ENCODE measurements at places on chromosomes 6 and 20. TPM values are rescaled to one million over a fixed set of nuclear protein-coding genes. Genes with fewer than 3 reads are reported as not detected.

DNA sequence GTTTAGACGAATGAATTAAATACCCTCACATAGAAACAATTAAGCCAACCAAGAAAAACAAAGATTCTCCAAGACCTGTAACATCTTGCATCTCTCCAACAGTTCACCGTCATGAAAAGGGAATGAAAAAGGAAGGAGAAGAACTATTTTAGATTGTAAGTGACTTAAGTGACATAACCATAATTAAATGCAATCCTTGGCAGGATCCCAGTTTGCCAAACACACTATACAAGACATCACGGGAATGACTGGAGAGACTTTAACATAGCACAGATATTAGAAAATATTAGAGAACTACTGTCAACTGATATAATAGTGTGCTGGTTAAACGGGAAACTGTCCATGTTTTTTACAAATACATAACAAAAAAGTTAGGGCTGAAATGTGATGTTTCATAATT lies 22.2 kb downstream of the EPB41L2 start:
- ATAC-seq: no peak

DNA sequence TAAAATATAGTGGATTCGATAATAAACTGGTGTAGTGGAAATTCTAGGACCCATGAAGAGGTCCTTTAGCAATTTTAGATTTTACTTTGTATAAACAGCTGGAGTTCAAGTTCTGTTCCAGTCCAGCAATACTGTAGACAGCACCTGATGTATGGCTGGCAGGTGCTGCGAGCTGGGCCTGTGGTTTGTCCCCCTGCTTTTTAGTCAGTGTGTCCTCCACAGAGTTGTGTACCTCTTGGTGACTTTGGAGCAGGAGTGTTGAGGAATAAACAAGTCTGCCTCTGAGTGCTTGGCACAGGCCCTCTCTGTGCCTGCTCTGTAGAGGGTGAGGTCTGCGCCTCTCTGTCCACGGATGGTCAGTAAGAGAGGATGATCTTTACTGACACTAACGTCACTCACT lies 13.8 kb downstream of the STX16 start:
- ATAC-seq: no peak

DNA sequence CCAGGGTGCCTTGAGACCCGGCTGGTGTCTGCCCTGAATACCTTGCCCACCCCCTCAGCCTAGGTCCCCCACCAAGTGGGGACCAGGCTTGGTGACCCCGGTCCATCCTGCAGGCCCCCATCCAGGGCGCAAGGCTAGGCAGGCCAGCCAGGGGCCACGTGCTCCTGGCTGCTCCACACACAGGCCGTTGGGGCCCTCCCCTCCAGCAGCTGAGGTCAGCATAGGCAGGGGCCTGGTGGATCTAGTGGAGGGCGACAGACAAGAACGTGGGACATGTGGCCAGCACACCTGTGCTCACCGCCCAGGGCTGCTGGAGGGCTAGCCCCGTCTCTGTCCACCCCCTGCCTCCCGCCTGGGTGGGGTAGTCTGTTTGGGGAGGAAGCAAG lies 7.5 kb upstream of the HRH3 start:
- no peak for ATAC-seq

DNA sequence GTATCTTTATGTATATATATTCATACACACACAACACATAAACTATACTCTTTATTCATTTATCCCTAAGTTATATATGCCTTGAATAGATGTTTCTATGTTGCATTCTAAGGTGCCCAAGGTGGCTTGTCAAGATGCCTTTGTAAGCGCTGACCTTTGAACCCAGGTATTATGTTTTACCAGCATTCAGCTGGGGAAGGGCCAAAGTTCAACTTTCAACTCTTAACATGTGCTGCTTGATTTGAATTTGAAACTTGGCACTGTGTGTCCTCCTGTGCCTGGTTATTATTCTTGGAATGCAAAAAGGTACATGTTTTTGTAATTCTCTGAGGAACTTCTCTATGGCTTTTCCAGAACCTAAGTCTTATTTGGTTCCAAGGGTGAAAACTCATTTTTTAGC lies 146.5 kb downstream of the EDN1 start:
- ATAC-seq: no peak

DNA sequence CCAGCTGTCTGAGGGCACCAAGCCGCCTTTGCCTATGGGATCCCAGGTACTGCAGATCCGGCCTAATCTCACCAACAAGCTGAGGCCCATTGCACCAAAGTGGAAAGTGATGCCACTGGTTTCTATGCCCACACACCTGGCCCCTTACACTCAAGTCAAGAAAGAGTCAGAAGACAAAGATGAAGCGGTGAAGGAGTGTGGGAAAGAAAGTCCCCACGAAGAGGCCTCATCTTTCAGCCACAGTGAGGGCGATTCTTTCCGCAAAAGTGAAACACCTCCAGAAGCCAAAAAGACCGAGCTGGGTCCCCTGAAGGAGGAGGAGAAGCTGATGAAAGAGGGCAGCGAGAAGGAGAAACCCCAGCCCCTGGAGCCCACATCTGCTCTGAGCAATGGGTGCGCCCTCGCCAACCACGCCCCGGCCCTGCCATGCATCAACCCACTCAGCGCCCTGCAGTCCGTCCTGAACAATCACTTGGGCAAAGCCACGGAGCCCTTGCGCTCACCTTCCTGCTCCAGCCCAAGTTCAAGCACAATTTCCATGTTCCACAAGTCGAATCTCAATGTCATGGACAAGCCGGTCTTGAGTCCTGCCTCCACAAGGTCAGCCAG lies 283.0 kb downstream of the TSHZ2 start:
- ATAC-seq: no peak

- no peak for ATAC-seq
Observed at GRCh38 chr6:33770124-33770832, 18.7 kb downstream of the LEMD2 start.

The SLC32A1 gene
- total RNA-seq: not detected

- no peak for ATAC-seq
Observed at GRCh38 chr20:21677781-21678180, 27.7 kb upstream of the PAX1 start.

GRCh38 chr20:34798871-34799270 lies 26.6 kb downstream of the NCOA6 start:
- no peak for ATAC-seq

DNA sequence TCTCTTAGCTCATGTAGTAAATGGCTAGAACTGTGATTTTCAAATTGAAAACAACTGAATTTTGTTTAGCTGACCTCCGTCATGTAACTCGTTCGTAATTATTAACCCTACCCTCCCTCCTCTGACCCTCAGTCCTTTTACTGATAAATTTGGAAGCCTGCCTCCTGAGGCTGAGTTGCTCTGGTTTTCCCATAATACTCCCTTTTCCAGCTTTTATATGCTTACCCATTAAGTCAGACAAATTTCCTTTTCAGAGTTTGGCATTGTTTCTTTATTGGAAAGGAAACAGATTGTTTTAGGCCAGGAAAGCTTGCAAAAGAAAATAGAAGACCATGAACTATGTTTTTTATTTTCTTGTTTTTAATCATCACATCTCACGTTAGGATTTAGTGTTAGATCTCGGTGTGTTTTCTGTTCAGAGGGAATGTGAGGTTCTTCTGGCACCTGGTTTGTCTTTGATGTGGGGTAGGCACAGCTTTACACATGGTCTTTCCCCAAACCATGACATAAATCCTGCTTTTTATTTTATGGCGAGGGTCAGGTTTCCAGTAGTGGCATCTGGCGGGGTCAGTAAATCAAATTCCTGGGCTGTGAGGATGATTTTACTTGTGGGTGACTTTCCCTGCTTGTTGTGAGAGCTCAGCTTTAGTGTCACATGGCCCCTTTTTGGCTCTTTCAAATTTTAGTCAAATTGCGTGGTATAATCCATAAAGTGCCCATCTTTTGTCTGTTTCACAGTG lies 24.5 kb downstream of the PLCB4 start:
- ATAC-seq: no peak

GRCh38 chr20:51411870-51412269 lies 130.6 kb downstream of the NFATC2 start:
- ATAC-seq: no peak

The PEX3 gene
- total RNA-seq: 23.9 TPM

The PRDM13 gene
- total RNA-seq: not detected

The PPP1R16B gene
- total RNA-seq: 2.3 TPM

GRCh38 chr6:55874316-55874715 lies 1.1 kb downstream of the BMP5 start:
- no peak for ATAC-seq

DNA sequence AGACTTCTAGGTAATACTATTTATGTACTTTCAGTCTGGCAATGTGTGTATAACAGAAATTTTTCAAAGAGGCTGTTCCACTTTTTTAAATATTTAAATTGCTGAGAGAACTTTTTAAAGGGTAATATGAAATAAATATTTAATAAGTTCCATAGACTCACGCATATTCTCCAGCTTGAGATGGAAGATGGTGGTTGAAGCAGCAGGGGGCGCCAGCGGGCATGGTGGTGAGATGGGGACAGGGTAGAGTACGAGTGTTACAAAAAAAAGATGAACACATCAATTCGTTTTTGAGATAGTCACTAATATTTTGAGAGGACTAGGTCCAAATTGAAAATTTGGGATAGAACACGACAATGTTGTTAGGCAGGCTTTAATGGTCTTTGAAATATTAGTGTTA lies 68.4 kb downstream of the RSPO3 start:
- ATAC-seq: no peak

- no peak for ATAC-seq
Observed at GRCh38 chr6:163159689-163160088, 254.8 kb upstream of the QKI start.

The ZNF334 gene
- 2.0 TPM for total RNA-seq

DNA sequence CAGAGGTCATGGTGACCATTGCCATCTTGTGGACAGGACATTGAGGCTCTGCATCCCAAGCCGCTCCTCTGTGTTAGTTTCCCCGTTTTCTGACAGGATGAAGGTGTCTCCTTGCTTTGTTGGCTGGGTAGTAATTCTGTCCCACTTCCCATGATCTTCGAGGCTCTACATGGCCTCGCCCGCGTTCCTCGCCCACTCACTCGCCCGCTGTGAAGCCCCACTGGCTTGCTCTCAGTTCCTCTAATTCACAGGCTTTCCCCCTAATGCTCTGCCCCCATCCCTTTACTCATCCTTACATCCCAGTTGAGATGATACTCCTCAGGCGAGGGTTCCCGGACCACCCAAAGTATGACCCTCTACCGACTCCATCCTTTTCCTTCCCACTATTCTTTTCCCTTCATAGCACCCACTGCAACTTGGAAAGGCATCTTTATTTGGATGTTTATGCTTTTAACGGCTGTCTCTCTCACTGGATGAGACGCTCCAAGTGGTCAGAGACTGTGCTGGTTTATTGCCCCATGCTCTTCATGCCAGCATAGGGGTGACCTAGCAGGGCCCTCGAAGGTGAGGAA lies 511 bp upstream of the SLC35B2 start:
- ATAC-seq: no peak

- ATAC-seq: peak; percentile 88
Observed at GRCh38 chr6:12354499-12354898, 64.3 kb downstream of the EDN1 start.

GRCh38 chr6:143843677-143843999 lies 500 bp downstream of the LTV1 start:
- ATAC-seq: peak; percentile 14

GRCh38 chr6:168506460-168506859 lies 65.5 kb downstream of the SMOC2 start:
- ATAC-seq: no peak

DNA sequence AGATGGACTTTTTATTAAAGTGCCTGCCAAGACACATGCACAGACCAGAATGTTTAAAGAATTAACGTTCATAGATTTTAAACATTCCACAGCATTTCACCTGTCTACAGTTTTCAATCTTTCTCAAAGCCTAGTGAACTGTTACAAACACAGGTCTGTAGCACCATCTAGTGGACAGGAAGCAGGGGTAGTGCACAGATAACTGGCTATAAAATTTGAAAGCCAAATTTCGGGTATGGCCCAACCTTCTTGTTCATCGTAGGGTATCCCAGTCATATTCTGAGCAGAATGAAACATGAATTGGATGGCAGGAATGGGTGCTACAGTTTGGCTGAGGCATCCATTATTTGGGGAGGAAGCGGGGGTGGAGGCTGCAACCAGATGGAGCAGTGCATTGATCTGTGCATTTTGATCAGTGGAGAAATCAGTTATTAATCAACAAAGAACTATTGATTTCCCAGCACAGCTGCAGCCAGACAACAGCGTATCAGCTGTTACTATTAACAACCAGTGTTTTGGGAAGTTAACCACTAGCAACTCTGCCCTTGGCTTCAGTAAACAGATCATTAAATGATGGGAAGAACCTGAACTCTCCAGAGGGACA lies 56.1 kb upstream of the B3GAT2 start:
- ATAC-seq: peak; percentile 79

- no peak for ATAC-seq
Observed at GRCh38 chr6:98589536-98589935, 244.8 kb upstream of the POU3F2 start.

The TMEM74B gene
- total RNA-seq: 1.4 TPM

DNA sequence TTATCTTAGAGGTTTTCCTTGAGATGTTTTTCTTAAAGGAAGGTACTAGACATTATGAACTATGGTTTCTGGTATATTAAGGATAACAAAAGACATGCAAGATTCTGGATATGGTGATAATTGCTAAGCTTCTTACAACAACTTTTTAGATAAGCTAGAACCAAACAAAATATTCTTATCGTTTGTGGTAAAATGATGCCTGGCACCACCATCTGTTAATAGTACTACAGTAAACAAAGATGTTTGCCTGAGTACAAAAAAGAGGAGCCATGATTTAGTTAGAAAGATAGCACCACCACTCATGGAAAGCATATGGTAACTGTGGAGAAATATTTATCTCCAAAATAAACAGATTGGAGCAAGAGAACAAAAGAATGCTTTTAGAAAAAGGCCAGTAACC lies 747.3 kb downstream of the COL12A1 start:
- no peak for ATAC-seq

DNA sequence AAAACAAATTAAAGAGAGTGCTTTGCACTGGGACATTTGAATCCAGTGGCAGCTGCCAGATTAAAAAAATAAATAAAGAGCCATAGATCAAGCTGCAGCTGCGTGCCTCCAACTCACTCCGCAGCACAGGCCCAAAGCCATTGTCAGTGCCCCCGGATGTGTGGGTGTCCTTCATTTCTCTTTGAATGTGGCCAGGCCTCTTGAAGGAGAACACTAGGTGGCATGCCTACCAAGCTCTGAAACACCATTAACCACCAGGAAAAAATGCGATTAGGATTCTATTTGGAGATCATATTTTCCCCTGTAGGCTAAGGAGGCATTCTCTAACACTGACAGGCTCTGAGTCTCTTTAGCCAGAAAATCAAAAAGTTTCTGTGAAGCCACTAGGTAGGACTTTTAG lies 549.8 kb downstream of the PRKN start:
- ATAC-seq: no peak

The LAMA4 gene
- total RNA-seq: 8.0 TPM

DNA sequence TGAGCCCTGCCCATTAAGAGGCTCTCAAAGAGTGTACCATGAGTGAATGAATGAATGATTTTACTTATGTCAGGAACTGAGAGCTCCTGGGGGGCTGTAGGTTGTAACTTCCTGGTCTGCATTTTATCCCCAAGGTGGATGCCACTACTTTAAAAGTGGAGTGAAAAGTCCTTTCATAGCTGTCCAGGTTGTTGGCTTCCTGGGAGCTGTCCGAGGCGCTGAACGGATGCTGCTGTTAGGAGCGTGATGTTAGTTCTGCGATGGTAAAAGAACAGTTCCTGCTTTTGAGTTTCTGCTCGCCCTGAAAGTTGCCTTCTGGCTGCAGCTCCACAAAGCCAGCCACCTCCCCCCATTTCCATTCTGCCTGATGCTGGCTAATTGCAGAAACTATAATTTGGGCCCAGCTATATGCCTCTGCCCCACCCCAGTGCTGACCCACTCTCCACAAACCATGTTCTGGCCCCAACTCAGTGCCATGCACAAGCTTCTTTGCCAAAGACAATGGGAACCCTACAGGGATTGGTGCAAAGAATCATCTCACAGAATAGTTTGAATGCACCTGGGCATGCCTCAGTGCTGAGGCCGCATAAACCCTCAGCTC lies 330.9 kb upstream of the CDH4 start:
- no peak for ATAC-seq

The CHD6 gene
- total RNA-seq: 16.6 TPM

The THBD gene
- 46.5 TPM for total RNA-seq
